NCI-H524 treated with DMSO at 0.1 percent for 48 hours (cell line): ENCODE measurements at places on chromosomes 2 and 18.

DNA sequence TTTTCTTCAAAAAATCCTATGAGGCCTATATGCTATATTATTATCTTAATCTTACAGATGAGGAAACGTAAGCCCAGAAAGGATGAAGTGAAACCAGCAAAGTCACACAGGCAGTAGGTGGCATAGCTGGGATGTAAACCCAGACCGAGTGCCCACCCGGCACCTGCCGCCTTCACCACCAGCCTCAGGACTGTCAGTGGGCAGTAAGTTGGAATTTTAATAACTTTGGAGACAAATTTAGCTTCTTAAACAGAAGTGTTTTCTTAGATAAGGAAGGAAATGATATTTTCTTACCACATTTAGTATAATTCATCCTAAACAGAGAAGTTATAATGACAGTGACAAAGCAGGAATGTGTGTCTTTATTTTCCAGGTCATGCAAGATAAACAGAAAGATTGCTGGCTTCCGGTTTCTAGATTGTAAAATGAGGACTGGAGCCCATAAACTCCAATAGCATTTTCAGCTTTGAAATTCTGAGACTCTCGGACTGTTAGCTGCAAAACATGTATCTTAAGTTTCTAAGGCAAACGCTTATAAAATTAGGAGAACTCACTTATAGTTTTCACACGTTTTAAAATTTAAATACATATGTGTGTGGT is 59.3 kb downstream of the CD8B2 start:
- DNase-seq, result no peak

GRCh38 chr2:64500549-64500948 is 23.6 kb upstream of the AFTPH start:
- DNase-seq, result no peak

DNA sequence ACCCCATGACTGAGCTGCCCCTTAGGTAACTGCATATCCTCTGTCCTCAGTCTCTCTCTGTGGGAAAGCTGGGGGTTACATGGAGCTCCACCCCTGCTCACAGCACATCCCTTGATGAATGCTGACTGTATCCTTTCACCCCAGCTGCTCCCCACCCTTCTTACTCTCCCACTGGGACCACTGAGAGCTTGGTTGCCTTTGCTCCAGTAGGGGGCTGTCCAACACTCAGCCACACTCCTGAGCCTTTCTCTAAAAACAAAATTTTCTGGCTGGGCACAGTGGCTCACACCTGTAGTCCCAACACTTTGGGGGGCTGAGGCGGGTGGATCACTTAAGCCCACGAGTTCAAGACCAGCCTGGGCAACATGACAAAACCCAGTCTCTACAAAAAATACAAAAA is 89.2 kb upstream of the MSH2 start:
- DNase-seq, result no peak

DNA sequence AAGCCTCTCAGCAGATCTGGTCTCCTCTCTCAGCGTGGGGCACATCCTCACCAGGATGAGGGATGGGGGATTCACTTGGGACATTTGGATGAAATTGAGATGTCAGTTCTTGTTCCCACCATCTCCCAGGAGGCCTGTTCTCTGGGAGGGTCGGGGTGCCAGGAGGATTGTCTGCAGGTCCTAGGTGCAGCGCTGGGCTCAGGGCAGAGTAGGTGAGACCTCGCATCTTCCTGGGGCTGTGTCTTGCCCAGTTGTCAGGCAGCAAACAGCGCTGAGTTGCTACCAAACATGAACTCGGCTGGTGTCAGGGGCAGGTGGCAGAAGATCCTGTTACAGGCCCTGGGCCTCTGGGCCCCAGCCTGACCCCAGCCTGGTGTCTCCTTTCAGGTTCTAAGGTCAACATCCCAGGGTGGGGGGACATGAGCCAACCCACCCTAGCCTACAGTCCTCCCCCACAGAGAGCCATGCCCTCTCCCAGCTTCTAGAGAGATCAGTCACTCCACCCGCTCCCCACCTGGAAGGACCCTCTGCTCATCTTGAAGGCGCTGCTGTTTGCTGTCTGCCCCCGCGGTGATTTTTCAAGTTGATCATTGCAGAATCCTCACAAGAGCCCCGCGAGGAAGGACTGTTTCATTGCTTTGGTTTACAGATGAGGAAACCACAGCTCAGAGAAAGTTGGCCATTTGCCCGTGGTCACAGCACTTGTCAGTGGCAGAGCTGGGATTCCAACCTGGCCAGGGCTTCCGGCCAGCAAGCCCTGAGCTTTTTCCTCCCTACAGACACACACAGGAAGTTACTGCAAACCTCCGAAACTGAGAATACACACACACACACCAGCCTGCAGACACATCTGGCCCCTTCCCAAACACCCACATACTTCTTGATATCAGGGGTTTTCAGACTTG is 83.9 kb downstream of the STPG4 start:
- DNase-seq, result no peak

GRCh38 chr2:159106109-159106508 is 137.7 kb downstream of the TANC1 start:
- DNase-seq, result no peak

GRCh38 chr2:151670346-151670745 is 63.9 kb downstream of the NEB start:
- no peak for DNase-seq

DNA sequence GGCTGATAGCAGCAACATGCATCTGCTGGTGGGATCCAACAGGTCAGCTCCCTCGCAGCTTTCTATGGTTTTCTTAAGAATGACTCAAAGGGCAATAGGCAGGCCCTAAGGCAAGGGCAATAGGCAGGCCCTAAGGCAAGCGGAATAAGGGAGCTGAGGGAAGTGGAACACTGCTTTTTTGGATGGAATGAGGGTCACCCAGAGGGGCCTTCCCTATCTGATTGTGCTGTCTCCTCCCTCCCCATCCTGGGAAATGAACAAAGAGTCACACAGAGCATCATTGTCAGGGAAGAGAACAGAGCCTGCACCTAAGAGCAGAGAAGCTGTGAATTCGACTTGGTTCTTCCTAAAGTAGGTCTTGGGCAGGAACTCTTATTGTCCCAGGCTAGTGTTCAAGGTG is 43.3 kb upstream of the PTPRM start:
- no peak for DNase-seq

DNA sequence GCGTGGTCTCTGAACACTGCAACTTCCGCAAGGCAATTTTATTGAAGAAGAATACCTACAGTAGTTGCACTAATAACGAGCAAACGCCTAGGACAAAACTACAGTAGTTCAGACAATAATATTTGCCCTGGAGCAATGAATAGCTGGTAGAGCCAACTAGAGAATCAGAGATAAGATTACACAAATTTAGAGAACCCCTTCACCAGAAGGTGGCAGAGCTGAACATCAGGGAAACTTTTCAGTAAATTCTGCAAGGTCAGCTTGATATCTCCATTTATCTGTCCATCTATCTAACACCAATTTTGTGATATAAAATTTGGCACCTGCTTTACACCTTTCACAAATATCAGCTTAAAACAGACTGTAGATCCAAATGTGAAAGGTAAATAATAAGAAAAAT is 43.8 kb downstream of the CDH19 start:
- DNase-seq, result no peak

DNA sequence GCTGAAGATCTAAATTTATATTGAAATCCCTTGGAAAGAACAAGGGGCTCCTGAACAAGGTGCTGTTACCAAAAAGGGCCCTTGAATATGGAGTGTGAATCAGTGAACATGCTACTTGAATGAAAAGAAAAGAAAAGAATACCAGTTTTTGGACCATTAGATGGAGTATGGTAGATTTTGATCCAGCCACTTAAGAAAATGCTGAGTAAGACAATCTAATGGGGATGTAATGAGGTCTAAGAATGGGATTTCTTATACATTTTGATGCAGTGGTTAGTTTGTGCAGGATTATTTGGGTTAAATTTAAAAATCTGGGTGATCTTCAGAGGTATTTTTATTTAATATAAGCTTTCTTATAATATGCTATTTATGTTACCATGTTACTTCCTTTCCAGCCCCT is 2003.0 kb upstream of the LRRTM1 start:
- DNase-seq, result no peak

DNA sequence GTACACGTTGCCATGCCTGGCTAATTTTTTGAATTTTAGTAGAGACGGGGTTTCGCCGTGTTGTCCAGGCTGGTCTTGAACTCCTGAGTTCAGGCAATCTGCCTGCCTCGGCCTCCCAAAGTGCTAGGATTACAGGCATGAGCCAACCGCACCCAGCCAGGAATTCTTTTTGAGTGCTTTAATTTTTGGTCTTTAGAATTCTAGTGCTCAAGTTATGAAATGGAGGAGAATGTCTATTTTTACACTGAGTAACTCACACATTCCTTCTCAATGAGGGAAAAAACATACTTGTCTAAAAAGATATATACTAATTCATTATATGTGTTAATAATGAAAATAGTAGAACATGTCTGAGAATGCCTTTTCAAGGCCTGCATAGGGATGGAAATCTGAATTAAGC is 8.5 kb downstream of the ZNF396 start:
- no peak for DNase-seq

GRCh38 chr2:183666031-183666430 is 541.8 kb downstream of the NUP35 start:
- no peak for DNase-seq

DNA sequence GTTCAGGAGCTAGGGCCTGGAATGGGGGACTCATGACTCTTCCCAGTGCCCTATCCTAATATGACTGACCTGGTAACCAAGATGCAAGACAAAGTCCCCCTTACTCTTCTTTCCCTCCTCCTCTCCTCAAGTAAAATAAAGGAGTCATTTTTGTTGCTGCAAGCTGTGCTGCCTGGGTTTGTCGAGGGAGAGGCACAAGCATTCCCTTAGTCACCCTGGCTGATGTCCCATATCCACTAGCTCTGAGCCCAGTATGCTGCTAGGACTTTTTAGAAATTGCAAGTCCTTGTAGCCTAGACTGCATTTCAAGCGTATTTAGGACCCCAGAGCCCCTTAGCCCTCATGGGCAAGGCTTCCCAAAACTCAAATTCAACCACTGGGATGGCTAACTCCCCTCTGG is 338.5 kb upstream of the SETBP1 start:
- no peak for DNase-seq

DNA sequence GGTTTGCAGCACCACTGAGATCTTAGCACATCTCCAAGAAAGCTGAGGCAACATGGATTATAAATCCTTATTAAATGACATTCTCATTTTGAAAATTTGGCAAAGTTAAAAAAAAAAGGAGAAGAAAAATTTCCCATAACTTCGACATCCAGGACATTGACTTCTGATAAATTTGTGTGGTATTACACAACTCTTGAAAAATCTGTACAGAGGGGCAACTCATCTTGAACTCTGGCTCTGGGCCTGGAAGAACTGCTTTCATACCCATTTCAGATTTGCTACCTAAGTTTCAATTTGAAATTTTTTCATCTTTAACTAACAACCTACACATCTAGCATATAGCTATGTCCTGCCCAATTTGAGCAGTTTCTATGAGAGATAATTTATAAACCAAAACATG is 118.0 kb upstream of the UGP2 start:
- no peak for DNase-seq

DNA sequence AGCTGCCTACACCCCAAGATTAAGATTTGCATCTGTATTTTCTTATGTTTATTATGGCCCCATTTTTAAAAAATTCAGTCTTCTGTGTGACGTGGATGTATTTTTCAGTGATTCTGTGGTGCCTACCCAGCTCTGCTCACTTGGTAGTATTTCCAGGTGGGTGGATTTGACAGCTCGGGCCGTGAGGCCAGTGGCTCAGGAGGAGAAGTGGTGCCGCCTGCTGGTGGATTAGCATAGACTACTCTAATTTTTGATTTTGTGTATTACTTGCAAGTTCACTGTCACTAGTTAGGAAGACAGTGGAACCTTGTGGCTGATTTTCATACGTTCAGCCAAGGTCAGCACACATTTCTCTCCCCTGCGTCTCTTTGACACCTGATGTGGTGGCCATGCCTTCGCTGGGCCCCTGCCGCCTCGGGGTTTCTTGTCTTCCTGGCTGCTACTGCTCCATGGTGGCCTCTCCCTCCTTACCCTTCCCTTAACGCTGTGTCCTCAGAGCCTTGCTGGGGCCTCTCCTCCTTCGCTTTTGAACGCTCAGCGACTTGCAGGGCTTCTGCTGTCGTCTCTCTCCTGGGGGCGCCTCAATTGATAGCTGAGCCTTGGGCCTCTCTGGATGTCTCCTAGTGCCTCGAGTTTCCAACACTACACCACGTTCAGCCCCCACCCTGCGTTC is 89.4 kb downstream of the DGKD start:
- no peak for DNase-seq
